ENCODE measurements at places on chromosomes 2 and 18. TPM values are rescaled to one million over a fixed set of nuclear protein-coding genes. Genes with fewer than 3 reads are reported as not detected.

ZSWIM2 gene
- 0.21 TPM for total RNA-seq

GRCh38 chr2:159442159-159442852 lies 155.8 kb upstream of the WDSUB1 start:
- DNase-seq: no peak

DNA sequence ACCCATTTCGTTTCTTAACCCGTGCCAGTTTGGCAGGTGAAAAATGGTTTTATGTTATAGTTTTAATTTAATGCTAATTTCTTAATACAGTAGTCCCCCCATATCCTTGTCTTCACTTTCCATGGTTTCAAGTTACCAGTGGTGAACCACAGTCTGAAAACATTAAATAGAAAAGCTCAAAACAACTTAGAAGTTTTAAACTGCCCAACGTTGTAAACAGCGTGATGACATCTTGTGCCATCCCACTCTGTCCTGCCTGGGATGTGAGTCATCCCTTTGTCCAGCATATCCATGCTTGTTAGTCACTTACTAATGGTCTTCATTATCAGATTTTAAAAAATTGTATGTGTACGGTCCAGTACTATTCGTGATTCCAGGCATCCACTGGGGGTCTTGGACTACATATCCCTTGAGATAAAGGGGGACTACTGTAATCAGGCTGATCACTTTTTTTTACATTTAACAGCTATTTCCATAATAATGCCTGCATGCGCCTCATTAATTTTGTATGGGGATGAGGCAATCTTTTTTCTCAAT lies 31.9 kb downstream of the SLC66A3 start:
- DNase-seq: no peak

DNA sequence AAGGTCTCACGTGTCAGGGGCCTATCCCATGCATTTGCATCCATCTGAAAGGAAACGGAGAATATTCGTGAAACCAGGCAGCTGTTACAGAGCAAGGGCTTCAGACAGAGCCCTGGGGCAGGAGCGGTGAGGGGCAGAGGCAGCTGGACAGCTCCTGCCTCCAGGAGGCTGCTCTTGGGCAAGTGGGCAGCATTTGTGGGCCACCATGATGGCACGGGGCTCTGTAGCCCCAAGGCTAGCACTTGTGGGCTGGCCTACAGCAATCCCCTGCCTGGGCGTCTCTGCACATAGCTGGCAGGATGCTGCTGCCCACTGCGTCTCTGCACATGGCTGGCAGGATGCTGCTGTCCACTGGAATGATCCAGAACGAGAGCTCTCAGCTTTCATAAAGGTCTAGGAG lies 52.8 kb upstream of the PTMA start:
- no peak for DNase-seq

- no peak for DNase-seq
These were observed 21.7 kb downstream of the CLASP1 start for GRCh38 chr2:121627525-121628050.

GRCh38 chr18:79490626-79491041 lies 94.9 kb downstream of the NFATC1 start:
- DNase-seq: no peak

DNA sequence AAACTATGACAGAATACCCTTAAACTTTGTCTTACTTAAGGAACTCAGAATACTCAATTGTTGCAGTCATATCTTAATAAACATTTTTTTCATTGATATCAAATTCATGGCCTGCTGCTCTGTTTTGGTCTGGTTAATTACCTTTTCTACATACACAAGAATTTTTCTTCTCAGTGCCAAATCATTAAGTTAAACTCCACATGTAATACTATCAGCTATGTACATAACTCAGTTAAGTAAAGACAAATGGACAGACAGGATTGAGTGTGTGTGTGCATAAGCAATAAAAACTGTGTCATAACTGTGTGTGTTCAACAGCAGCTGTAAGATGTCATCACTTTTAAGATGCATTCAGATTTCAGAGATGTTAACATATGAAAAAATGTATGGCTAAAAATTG lies 34.4 kb downstream of the VRK2 start:
- DNase-seq: no peak

ACMSD gene
- total RNA-seq: not detected

CYS1 gene
- total RNA-seq: 7.2 TPM

- DNase-seq: no peak
These were observed 136.8 kb downstream of the TMEM163 start for GRCh38 chr2:134581877-134582546.

Measured in urinary bladder (tissue), 4 donors.